ENCODE measurements at places on chromosomes 7 and 10. TPM values are rescaled to one million over a fixed set of nuclear protein-coding genes. Genes with fewer than 3 reads are reported as not detected.

The ZNF735 gene
- not detected for polyA plus RNA-seq

The OIT3 gene
- 1.1 TPM for polyA plus RNA-seq

The SPDYE8 gene
- 0.44 TPM for polyA plus RNA-seq

The CHN2 gene
- 16.0 TPM for polyA plus RNA-seq

DNA sequence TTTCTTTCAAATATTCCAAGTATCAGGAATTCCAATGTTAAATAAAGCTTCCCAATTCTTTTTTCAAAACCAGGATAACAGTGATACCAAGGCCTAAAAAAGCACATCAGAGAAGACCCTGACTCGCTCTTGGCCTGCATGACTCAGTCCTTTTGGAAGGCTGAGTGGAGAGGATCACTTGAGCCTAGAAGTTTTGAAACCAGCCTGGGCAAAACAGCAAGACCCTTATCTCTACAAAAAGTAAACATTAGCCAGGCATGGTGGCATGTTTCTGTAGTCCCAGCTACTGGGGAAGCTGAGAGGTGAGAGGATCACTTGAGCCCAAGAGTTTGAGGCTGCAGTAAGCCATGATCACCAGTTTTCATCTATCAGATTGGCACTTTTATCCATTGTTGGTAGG is 18.7 kb downstream of the NFE2L3 start:
- no peak for DNase-seq

DNA sequence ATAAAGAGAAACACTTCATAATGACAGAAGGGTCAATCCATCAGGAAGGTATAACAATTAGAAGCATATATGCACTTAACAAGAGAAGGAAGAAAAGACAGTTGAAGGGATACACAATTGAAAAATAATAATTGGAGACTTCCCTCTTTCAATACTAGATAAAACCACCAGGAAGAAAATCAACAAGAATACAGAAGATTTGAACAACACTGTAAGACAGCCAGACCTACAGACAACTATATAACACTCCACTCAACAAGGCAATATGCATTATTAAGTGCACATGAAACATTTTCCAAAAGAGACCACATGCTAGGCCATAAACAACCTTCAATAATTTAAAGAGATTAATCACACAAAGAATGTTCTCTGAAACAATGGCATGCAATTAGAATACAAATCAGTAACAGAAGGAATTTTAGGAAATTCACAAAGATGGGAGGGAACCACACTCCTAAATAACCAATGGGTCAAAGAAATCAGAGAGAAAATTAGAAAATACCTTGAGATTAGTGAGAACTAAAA is 35.1 kb downstream of the ZNF438 start:
- DNase-seq, result no peak

DNA sequence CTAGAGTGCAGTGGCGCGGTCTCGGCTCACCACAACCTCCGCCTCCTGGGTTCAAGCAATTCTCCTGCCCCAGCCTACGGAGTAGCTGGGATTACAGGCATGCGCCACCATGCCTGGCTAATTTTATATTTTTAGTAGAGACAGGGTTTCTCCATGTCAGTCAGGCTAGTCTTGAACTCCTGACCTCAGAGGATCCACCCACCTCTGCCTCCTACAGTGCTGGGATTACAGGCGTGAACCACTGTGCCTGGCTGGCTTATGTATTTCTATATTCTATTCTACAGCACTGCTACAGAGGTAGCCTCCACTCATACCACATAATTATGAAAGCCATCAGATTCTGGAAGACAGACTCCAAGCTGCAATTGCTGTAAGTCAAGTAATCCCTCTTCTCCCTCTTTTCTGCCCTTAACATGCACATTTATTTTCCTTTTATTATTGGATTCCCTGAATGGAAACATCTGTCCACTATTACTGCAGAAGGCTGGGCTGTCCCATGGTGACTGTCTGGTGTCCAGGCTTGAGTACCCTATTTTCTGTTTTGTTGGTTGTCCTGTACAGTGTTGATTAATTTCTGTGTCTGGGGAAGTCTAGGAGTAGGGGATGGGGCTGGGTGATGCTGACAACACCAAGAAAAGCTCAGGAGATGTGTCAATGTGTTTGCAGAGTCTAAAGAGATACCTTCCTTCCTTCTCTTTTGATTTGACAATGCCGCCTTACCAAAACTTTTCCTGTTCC is 5.8 kb upstream of the ZNF487 start:
- DNase-seq, result no peak

- no peak for DNase-seq
These were observed 115.9 kb upstream of the MEOX2 start for GRCh38 chr7:15802425-15802824.
